Ovary (tissue), 10 donors: ENCODE measurements at places on chromosomes 16 and 17. TPM values are rescaled to one million over a fixed set of nuclear protein-coding genes. Genes with fewer than 3 reads are reported as not detected.
A peak's percentile ranks its signal among the peaks of the same experiment; 100 is the strongest.

Gene TBC1D3B
- total RNA-seq, result 4.5 TPM

- no peaks in the 10 kb centered on the region for H3K36me3 ChIP-seq
- H3K4me3 ChIP-seq, result no peak overlapping the region
- no peak overlapping the region for H3K27ac ChIP-seq
- H3K4me1 ChIP-seq, result peaks cover 1% of the 10 kb centered on the region
- H3K27me3 ChIP-seq, result no peaks in the 10 kb centered on the region
Measured at GRCh38 chr17:73482251-73482716, 162.0 kb downstream of the SDK2 start.

GRCh38 chr16:52416888-52417287 is 130.1 kb downstream of the TOX3 start:
- no peaks in the 10 kb centered on the region for H3K27me3 ChIP-seq
- no peaks in the 10 kb centered on the region for H3K4me1 ChIP-seq
- DNase-seq, result no peak
- no peaks in the 10 kb centered on the region for H3K36me3 ChIP-seq
- no peak overlapping the region for H3K27ac ChIP-seq

GRCh38 chr16:16120382-16121184 is 102.7 kb downstream of the ABCC6 start:
- DNase-seq, result no peak
- no peak overlapping the region for H3K4me3 ChIP-seq
- no peaks in the 10 kb centered on the region for H3K4me1 ChIP-seq
- no peaks in the 10 kb centered on the region for H3K36me3 ChIP-seq
- H3K27ac ChIP-seq, result no peak overlapping the region
- H3K27me3 ChIP-seq, result no peaks in the 10 kb centered on the region

- no peak overlapping the region for H3K4me3 ChIP-seq
- H3K4me1 ChIP-seq, result no peaks in the 10 kb centered on the region
- no peak overlapping the region for H3K27ac ChIP-seq
- H3K36me3 ChIP-seq, result no peaks in the 10 kb centered on the region
- DNase-seq, result no peak
Measured at GRCh38 chr16:10239640-10240039, 57.4 kb upstream of the GRIN2A start.

- H3K4me1 ChIP-seq, result peaks cover 4% of the 10 kb centered on the region
- DNase-seq, result no peak
- no peaks in the 10 kb centered on the region for H3K36me3 ChIP-seq
Measured at GRCh38 chr16:78647019-78647418, 547.6 kb downstream of the WWOX start.

- no peak overlapping the region for H3K4me3 ChIP-seq
- H3K27me3 ChIP-seq, result no peaks in the 10 kb centered on the region
- no peak for DNase-seq
- peaks cover 38% of the 10 kb centered on the region for H3K4me1 ChIP-seq
- H3K27ac ChIP-seq, result peak overlapping the region; percentile 17
Measured at GRCh38 chr17:17698869-17699351, 17.7 kb downstream of the RAI1 start.

Gene KRT36
- not detected for total RNA-seq

- no peak overlapping the region for H3K4me3 ChIP-seq
- H3K36me3 ChIP-seq, result no peaks in the 10 kb centered on the region
- H3K4me1 ChIP-seq, result no peaks in the 10 kb centered on the region
- peak; percentile 41 for DNase-seq
- H3K27ac ChIP-seq, result no peak overlapping the region
Measured at GRCh38 chr16:56013962-56014552, 138.9 kb upstream of the CES5A start.

Gene LGALS9B
- not detected for total RNA-seq

Gene MPO
- total RNA-seq, result not detected

GRCh38 chr17:75036643-75037268 is 10.0 kb downstream of the ATP5PD start:
- no peaks in the 10 kb centered on the region for H3K36me3 ChIP-seq
- DNase-seq, result peak; percentile 72
- peaks cover 2% of the 10 kb centered on the region for H3K4me1 ChIP-seq
- H3K27me3 ChIP-seq, result no peaks in the 10 kb centered on the region
- H3K4me3 ChIP-seq, result no peak overlapping the region
- H3K27ac ChIP-seq, result no peak overlapping the region

- H3K4me1 ChIP-seq, result peaks cover 18% of the 10 kb centered on the region
- DNase-seq, result no peak
- no peak overlapping the region for H3K4me3 ChIP-seq
- H3K36me3 ChIP-seq, result no peaks in the 10 kb centered on the region
Measured at GRCh38 chr17:57508671-57509070, 236.4 kb downstream of the CCDC182 start.

- H3K4me3 ChIP-seq, result no peak overlapping the region
- H3K27ac ChIP-seq, result no peak overlapping the region
- no peak for DNase-seq
- H3K36me3 ChIP-seq, result no peaks in the 10 kb centered on the region
- no peaks in the 10 kb centered on the region for H3K27me3 ChIP-seq
- no peaks in the 10 kb centered on the region for H3K4me1 ChIP-seq
Measured at GRCh38 chr16:89052890-89053724, 40.5 kb upstream of the ACSF3 start.

Gene NUDT7
- total RNA-seq, result 6.1 TPM

GRCh38 chr17:30002088-30002487 is 60.7 kb downstream of the EFCAB5 start:
- no peaks in the 10 kb centered on the region for H3K36me3 ChIP-seq
- H3K27ac ChIP-seq, result no peak overlapping the region
- H3K4me1 ChIP-seq, result no peaks in the 10 kb centered on the region
- H3K27me3 ChIP-seq, result no peaks in the 10 kb centered on the region
- no peak for DNase-seq
- no peak overlapping the region for H3K4me3 ChIP-seq

- no peaks in the 10 kb centered on the region for H3K36me3 ChIP-seq
- H3K4me1 ChIP-seq, result peaks cover 2% of the 10 kb centered on the region
- no peak overlapping the region for H3K4me3 ChIP-seq
- H3K27ac ChIP-seq, result no peak overlapping the region
- DNase-seq, result no peak
Measured at GRCh38 chr17:47605011-47605410, 44.7 kb upstream of the KPNB1 start.

- DNase-seq, result no peak
Measured at GRCh38 chr17:37130984-37131446, 182.3 kb downstream of the AATF start.

GRCh38 chr17:57290981-57291380 is 34.7 kb downstream of the MSI2 start:
- no peak overlapping the region for H3K4me3 ChIP-seq
- no peak for DNase-seq
- H3K27ac ChIP-seq, result no peak overlapping the region
- H3K27me3 ChIP-seq, result no peaks in the 10 kb centered on the region
- peaks cover 35% of the 10 kb centered on the region for H3K4me1 ChIP-seq

GRCh38 chr17:55414983-55415382 is 6.7 kb downstream of the MMD start:
- no peak for DNase-seq
- no peaks in the 10 kb centered on the region for H3K36me3 ChIP-seq
- no peak overlapping the region for H3K4me3 ChIP-seq
- no peaks in the 10 kb centered on the region for H3K27me3 ChIP-seq
- no peaks in the 10 kb centered on the region for H3K4me1 ChIP-seq

- no peaks in the 10 kb centered on the region for H3K36me3 ChIP-seq
- H3K4me1 ChIP-seq, result no peaks in the 10 kb centered on the region
- H3K27me3 ChIP-seq, result no peaks in the 10 kb centered on the region
- DNase-seq, result no peak
- no peak overlapping the region for H3K4me3 ChIP-seq
Measured at GRCh38 chr17:10513299-10514067, 4.9 kb downstream of the MYH1 start.

DNA sequence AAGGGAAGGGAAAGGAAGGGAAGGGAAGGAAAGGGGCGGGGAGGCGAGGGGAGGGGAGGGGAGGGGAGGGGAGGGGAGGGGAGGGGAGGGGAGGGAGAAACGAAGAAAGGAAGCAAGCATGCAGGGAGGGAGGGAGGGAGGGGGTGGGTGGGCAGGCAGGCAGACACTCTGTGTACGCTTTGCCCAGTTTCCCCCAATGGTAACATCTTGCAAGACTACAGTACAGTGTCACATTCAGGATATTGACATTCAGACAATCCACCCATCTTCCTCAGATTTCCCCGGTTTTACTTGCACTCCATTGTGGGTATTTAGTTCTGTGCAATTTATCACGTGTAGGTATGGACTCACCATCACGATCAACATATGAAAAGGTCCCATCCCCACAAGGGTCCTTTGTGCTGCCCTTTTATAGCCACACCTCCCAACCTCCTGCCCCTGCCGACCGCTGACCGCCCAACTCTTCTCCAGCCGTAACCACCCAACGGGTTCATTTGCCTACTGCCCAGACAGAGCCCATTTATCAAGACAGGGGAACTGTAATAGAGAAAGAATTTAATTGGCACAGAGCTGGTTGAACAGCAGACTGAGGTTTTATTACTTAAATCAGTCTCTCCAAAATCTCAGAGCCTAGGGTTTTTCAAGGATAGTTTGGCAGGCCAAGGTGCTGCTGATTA is 91.4 kb upstream of the FA2H start:
- H3K4me3 ChIP-seq, result no peak overlapping the region
- no peaks in the 10 kb centered on the region for H3K36me3 ChIP-seq
- no peak overlapping the region for H3K27ac ChIP-seq
- no peaks in the 10 kb centered on the region for H3K27me3 ChIP-seq

- H3K4me1 ChIP-seq, result peaks cover 9% of the 10 kb centered on the region
- peak overlapping the region; percentile 63 for H3K4me3 ChIP-seq
- peak; percentile 45 for DNase-seq
- H3K27ac ChIP-seq, result peak overlapping the region; percentile 87
- H3K36me3 ChIP-seq, result no peaks in the 10 kb centered on the region
- no peaks in the 10 kb centered on the region for H3K27me3 ChIP-seq
Measured at GRCh38 chr16:53503991-53504663, 1.1 kb upstream of the AKTIP start.

DNA sequence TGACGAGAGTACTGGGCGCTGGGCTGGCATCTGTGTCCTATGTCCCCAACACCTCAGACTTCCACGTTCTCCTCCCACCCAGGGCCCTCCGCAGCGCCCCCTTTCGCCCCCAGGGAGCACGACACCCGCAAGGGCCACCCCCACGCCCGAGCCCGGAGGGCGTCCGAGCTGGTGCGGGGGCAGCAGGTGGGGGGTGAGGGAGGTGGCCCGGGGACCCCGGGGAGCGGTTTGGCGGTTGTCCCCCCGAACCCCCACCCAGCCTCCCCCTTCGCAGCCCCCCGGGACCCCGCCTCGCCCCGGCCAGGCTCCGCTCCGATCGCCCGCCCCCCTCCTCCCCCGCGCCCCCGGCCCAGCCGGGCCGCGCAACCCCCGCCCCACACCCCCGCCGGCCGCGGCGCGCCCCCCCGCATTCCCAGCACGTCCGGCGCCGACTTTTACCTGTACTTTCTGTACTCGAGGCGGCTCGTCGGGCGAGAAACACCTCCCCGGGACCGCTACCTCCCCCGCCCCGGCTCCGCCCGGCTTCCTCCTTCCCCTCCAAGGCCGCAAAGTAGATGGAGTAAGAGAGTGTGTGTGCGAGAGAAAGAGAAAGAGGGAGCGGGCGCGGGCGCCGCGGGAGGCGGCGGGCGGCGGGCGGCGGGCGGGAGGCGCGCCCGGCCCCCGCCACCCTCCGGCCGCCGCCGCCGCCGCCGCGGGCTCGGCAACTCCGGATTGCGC is 901 bp downstream of the CDYL2 start:
- no peaks in the 10 kb centered on the region for H3K36me3 ChIP-seq
- DNase-seq, result no peak
- H3K4me1 ChIP-seq, result no peaks in the 10 kb centered on the region
- no peaks in the 10 kb centered on the region for H3K27me3 ChIP-seq
- no peak overlapping the region for H3K27ac ChIP-seq

Gene CHRNE
- 1.2 TPM for total RNA-seq

- H3K27ac ChIP-seq, result no peak overlapping the region
- H3K4me1 ChIP-seq, result no peaks in the 10 kb centered on the region
- no peak overlapping the region for H3K4me3 ChIP-seq
- H3K27me3 ChIP-seq, result no peaks in the 10 kb centered on the region
- H3K36me3 ChIP-seq, result no peaks in the 10 kb centered on the region
- DNase-seq, result no peak
Measured at GRCh38 chr16:63890723-63891122, 1231.1 kb downstream of the CDH11 start.

DNA sequence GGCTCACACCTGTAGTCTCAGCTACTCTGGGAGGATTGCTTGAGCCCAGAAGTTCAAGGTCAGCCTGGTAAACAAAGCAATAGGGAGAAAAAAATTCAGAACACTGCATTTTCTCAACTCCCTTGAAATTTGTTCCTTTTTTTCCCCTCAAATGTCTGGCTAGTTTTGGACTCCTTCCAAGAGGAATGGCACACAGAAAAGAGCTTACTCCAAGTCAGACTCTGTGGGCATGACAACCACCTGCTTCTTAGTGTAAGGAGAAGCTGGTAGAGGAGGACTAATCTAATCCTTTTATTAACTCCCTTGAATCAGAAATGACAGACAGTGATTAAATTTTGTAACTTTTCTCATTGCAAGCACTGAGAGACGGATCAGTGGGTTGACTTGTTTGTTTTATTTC is 27.9 kb upstream of the HYDIN start:
- H3K27ac ChIP-seq, result no peak overlapping the region
- no peaks in the 10 kb centered on the region for H3K27me3 ChIP-seq
- DNase-seq, result no peak
- no peaks in the 10 kb centered on the region for H3K36me3 ChIP-seq
- H3K4me1 ChIP-seq, result no peaks in the 10 kb centered on the region

DNA sequence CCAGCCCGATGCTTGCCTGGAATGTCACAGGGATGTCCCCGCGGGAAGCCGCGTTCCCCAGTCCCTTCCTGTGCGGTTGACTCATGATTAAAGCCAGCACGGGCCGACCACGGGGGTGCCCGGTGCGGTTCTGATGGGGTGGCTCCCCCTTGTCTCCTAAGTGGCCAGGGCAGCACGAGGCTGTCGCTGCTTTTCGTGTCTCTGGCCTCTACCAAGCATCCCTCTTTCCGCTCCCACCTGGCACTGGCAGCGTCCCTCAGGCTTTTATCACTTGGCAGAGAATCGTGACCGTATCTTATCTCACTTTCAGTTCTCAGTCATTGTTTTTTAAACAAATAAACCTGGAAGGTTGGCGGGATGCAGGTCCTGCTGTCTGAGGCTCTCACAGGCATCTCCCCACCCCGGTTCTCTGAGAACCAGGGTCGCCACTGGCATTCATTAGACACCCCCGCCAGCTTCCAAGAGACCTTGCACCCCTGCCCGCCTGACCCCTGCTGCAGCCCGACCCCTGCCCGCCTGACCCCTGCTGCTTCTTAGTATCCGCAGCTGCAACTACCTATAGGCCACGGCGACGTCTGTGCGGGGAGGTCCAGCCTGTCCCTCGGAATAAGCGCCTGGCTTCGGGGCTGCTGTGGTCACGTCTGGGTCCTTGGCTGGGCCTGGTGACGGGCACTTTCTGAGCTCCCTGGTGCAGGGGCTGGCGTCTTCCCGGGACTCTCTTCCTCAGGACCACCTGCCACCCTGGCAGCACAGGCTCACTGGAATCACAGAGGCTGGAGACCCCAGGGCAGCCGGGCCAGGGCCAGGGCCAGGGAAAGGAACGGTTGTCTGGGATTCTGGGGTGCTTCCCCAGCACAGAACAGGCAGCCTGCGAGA is 7.5 kb downstream of the C1QTNF8 start:
- no peak overlapping the region for H3K4me3 ChIP-seq
- no peak for DNase-seq
- no peak overlapping the region for H3K27ac ChIP-seq
- no peaks in the 10 kb centered on the region for H3K27me3 ChIP-seq
- peaks cover 5% of the 10 kb centered on the region for H3K4me1 ChIP-seq

- H3K4me3 ChIP-seq, result no peak overlapping the region
- no peak for DNase-seq
- H3K27me3 ChIP-seq, result no peaks in the 10 kb centered on the region
- no peak overlapping the region for H3K27ac ChIP-seq
- no peaks in the 10 kb centered on the region for H3K36me3 ChIP-seq
- H3K4me1 ChIP-seq, result no peaks in the 10 kb centered on the region
Measured at GRCh38 chr17:66018786-66019185, 173.1 kb downstream of the CEP112 start.
